ENCODE measurements at places on chromosomes 4 and X.
A peak's percentile ranks its signal among the peaks of the same experiment; 100 is the strongest.

GRCh38 chr4:87019246-87019791, 84.5 kb downstream of the AFF1 start:
- no peak for DNase-seq

GRCh38 chr4:99879458-99879857, 14.8 kb downstream of the LAMTOR3 start:
- no peak for DNase-seq

DNA sequence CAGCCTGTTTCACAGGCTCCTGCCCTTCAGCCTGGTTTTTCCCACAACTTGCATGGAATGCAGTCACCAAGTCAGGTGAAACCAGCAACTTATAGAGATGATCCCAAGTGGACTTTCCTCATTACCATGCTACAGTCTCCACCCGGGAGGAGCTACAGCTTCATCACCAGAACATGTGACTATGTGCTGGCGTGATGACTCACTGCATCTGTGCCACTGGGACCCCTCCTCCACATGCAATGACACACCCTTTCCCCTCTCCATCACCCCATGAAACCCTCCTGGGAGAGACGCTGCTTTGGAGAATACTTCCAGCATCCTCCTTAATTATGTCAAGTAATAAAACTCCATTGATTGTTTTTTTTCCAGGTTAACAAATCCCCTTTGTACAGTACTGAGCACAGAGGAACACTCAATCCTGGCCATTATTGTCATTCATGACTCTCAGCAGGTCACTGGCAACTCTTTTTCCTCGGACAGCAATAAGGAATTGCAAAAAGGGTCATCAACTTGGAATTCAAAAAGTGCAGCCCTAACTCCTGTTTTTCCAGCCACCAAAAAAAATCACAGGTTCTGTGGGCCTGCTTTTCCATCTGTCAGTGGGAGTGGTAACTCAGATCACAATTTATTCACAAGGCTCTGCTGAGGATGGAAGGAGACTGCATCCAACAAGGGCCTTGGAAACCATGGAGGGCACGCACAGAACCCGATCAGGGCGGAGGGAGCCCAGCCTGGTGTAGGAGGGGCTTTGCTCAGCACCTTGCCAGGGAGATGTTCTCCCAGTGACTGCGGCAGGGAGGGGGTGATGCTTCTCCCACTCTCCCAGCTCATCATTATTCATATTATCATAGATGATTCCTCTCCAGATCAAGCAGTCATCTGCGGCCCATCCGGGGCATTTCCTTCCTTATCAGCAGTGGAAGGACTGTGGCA, 17.4 kb downstream of the QDPR start:
- DNase-seq, result peak; percentile 34

GRCh38 chrX:39195156-39195555, 393.9 kb downstream of the MID1IP1 start:
- no peak for DNase-seq

All from posterior cingulate gyrus (tissue), 11 donors.